ENCODE measurements at places on chromosomes 7 and 10.
A peak's percentile ranks its signal among the peaks of the same experiment; 100 is the strongest.

GRCh38 chr10:71443676-71444075, 47.0 kb downstream of the CDH23 start:
- H3K4me1 ChIP-seq = no peaks in the 10 kb centered on the region
- DNase-seq = no peak
- H3K36me3 ChIP-seq = no peaks in the 10 kb centered on the region
- no peaks in the 10 kb centered on the region for H3K27me3 ChIP-seq
- no peak overlapping the region for H3K4me3 ChIP-seq

DNA sequence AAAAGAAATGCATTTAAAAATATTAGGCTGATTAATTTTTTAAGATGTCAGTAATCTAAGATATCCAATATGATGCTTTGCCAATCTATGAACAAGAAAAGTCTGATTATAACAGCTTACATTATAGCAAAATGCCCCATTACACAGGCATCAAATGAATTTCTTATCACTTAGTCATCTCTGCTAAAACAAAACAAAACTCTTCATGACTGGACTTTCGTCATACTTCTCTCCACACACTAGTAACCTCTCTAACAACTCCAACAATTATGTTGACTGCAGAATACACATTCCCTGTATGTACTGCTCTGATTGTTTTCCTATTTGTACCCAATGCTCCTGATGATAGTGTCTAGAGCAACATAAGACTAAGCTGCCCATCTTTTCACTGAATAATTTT, 3.8 kb upstream of the MKI67 start:
- DNase-seq = no peak
- no peaks in the 10 kb centered on the region for H3K27me3 ChIP-seq
- H3K27ac ChIP-seq = no peak overlapping the region
- no peak overlapping the region for H3K4me3 ChIP-seq
- no peaks in the 10 kb centered on the region for H3K4me1 ChIP-seq
- H3K36me3 ChIP-seq = no peaks in the 10 kb centered on the region

GRCh38 chr7:42164881-42165428, 72.1 kb downstream of the GLI3 start:
- DNase-seq = no peak
- H3K27me3 ChIP-seq = no peaks in the 10 kb centered on the region
- no peak overlapping the region for H3K4me3 ChIP-seq
- H3K36me3 ChIP-seq = no peaks in the 10 kb centered on the region

DNA sequence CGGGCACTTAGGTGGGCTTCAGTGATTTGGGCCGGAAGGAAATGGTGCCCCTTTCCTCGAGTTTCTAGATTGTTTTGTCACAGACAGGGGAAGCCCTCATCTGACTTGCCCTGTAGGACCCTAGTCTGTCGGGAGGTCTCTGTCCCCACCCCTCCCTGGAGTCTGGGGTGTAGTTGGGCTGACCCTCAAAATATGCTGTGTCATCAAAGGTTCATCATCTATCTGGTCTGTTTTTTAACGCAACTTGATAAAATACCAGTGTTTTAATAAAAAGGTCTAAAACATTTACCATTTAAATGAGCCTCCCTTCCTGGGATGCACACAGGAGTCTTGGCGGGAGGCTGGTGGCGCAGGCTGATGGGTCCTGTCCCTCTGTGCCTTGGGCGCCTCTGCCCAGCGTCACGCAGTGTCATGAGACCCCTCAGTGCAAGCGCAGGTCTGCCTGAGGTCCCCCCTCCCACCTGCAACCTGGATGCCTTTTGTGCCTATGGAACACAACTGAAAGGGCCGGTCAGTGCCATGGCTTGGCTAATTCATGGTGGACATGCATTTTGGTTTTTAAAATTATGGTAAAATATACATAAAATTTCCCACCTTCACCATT, 146.4 kb downstream of the MGMT start:
- H3K27ac ChIP-seq = no peak overlapping the region
- H3K27me3 ChIP-seq = no peaks in the 10 kb centered on the region
- no peak for DNase-seq

DNA sequence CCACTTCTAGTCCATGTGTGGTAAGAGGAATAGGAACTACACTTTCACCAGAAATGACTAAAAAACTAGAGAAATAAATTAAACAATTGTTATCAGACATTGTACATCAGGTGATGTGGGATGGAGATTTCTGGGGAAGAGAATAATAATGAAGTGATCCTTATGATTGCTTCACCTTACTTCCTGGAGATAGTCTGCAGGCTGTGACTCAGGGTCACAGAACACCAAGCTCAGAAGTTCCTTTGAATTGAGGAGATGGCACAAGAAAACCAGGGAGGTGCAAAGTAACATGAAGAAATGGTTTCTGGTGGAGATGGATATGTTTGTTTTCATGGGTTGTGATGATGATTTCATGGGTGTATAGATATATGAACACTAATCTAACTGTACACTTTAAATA, 44.5 kb downstream of the ZWINT start:
- H3K4me1 ChIP-seq = no peaks in the 10 kb centered on the region
- H3K36me3 ChIP-seq = no peaks in the 10 kb centered on the region
- H3K27ac ChIP-seq = no peak overlapping the region
- H3K27me3 ChIP-seq = no peaks in the 10 kb centered on the region

DNA sequence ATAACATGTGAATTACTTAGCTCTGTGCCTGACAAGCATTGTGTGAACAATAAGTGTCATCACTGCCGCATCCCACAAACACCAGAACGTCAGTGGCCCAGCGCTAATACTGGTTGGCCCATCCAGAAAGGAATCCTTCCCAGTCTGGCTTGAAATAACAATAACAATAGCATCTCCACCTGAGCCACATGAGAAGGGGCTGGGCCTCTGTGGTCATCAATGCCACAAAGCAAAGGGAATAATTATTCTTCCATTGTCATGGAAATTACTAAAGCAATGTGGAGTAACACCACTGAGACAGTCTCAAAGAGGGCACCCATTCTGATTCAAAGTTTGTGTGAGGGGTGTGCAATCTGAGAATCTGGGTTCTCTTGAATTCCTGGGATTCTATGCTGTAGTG, 105.7 kb upstream of the INHBA start:
- no peak overlapping the region for H3K4me3 ChIP-seq
- no peak overlapping the region for H3K27ac ChIP-seq
- no peaks in the 10 kb centered on the region for H3K4me1 ChIP-seq
- no peaks in the 10 kb centered on the region for H3K36me3 ChIP-seq

GRCh38 chr10:46555713-46556514, 544 bp downstream of the GPRIN2 start:
- H3K4me3 ChIP-seq = peak overlapping the region; percentile 63
- DNase-seq = peak; percentile 91
- H3K27me3 ChIP-seq = no peaks in the 10 kb centered on the region
- H3K36me3 ChIP-seq = no peaks in the 10 kb centered on the region
- peaks cover 3% of the 10 kb centered on the region for H3K4me1 ChIP-seq
- no peak overlapping the region for H3K27ac ChIP-seq

- no peak overlapping the region for H3K27ac ChIP-seq
- no peak overlapping the region for H3K4me3 ChIP-seq
- no peaks in the 10 kb centered on the region for H3K36me3 ChIP-seq
- peak; percentile 35 for DNase-seq
- H3K27me3 ChIP-seq = no peaks in the 10 kb centered on the region
These were observed 5.2 kb upstream of the COL26A1 start for GRCh38 chr7:101357433-101357832.

- H3K27ac ChIP-seq = no peak overlapping the region
- no peak overlapping the region for H3K4me3 ChIP-seq
- H3K36me3 ChIP-seq = no peaks in the 10 kb centered on the region
- H3K4me1 ChIP-seq = no peaks in the 10 kb centered on the region
- no peak for DNase-seq
- H3K27me3 ChIP-seq = no peaks in the 10 kb centered on the region
These were observed 73.6 kb downstream of the CCDC3 start for GRCh38 chr10:12927896-12928295.

- H3K27ac ChIP-seq = no peak overlapping the region
- no peak overlapping the region for H3K4me3 ChIP-seq
- H3K27me3 ChIP-seq = no peaks in the 10 kb centered on the region
- no peaks in the 10 kb centered on the region for H3K36me3 ChIP-seq
- H3K4me1 ChIP-seq = peaks cover 16% of the 10 kb centered on the region
These were observed 4.0 kb downstream of the ITGB1 start for GRCh38 chr10:32954080-32954479.

DNA sequence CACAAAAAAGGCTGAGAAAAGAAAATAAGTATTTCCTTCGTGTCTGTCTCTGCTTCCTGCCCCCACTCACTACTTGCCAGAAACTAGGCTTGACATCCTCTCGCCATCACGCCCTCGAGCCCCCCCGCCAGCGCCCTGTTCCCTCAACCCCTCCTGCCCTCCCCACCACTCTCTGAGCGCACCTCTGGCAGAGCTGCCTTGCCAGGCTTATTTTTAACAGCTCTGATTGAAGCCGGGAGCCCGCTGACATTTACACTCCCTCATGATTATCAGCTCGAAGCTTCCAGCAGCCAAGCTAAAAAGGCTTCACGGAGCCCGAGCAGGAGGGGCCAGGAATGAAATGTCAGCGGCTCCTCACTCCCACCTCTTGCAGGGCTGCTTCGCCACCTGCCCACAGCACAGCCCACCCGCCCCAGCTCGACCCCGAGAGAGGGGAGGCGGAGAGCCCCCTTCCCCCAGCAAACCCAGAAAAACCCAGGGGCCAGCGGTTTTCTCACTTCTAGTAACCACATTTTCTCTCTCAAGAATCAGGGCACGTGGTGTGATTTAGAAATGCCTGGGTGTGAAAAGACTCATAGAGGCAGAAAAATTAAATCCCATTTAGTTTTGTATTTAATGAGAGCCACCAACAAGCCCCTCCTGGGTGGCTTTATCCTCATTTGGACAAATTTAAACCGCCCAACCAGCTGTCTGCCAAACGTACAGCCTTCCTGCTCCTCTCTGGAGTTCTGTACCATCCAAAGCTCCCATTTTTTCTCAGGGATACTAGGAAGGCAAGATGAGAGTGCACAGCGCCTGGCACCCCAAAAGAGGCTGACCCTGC, 89.3 kb downstream of the SLIT1 start:
- no peaks in the 10 kb centered on the region for H3K27me3 ChIP-seq
- no peaks in the 10 kb centered on the region for H3K36me3 ChIP-seq
- no peak overlapping the region for H3K4me3 ChIP-seq
- H3K27ac ChIP-seq = no peak overlapping the region
- no peaks in the 10 kb centered on the region for H3K4me1 ChIP-seq

DNA sequence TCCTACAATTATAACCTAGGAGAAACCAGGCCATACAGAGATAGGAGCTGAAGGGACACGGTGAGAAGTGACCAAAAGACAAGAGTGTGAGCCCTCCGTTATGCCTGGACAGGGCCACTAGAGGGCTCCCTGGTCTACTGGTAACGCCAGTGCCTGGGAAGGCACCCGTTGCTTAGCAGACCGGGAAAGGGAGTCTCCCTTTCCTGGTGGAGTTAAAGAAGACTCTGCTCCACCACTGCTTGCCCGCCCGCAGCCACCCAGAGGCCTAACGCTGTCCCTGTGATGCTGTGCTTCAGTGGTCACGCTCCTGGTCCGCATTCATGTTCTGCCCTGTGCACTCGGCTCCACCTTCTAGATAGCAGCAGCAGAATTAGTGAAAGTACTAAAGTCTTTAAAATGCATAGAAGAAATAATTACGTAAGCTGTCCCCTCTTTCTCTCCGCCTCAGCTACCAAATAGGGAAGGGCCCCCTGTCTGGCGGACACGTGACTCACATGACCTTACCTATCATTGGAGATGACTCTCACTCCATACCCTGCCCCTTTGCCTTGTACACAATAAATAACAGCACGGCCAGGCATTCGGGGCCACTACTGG, 34.8 kb downstream of the GRID2IP start:
- no peaks in the 10 kb centered on the region for H3K27me3 ChIP-seq
- no peaks in the 10 kb centered on the region for H3K4me1 ChIP-seq
- DNase-seq = peak; percentile 93

GRCh38 chr10:110115784-110116520, 91.5 kb upstream of the MXI1 start:
- no peaks in the 10 kb centered on the region for H3K36me3 ChIP-seq
- no peaks in the 10 kb centered on the region for H3K4me1 ChIP-seq
- no peak for DNase-seq
- no peak overlapping the region for H3K4me3 ChIP-seq
- no peak overlapping the region for H3K27ac ChIP-seq
- no peaks in the 10 kb centered on the region for H3K27me3 ChIP-seq

- peak; percentile 22 for DNase-seq
- peaks cover 5% of the 10 kb centered on the region for H3K4me1 ChIP-seq
- H3K36me3 ChIP-seq = no peaks in the 10 kb centered on the region
- no peak overlapping the region for H3K4me3 ChIP-seq
- H3K27me3 ChIP-seq = no peaks in the 10 kb centered on the region
These were observed 268.2 kb downstream of the PLXDC2 start for GRCh38 chr10:20084451-20084850.

DNA sequence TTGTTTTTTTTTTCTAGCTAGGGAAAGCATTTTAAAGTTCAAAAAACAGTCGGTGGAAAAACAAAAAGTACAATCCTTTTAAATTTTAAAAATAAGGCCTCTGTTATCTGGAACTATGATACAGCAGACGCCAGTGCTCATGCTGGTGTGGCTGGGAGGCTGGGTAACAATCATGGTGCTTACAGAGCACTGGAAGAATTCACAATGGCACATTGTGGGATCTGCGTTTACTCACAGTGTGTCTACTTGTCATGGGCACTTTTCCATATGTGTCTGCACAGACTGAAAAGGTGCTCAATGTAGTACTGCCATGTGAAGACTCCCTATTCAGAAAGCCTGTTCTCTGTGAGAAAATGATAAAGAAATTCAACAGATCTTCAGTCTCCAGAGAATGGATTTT, 278.2 kb upstream of the IMMP2L start:
- H3K27ac ChIP-seq = no peak overlapping the region
- no peak overlapping the region for H3K4me3 ChIP-seq
- H3K4me1 ChIP-seq = no peaks in the 10 kb centered on the region
- H3K36me3 ChIP-seq = peaks cover 2% of the 10 kb centered on the region

DNA sequence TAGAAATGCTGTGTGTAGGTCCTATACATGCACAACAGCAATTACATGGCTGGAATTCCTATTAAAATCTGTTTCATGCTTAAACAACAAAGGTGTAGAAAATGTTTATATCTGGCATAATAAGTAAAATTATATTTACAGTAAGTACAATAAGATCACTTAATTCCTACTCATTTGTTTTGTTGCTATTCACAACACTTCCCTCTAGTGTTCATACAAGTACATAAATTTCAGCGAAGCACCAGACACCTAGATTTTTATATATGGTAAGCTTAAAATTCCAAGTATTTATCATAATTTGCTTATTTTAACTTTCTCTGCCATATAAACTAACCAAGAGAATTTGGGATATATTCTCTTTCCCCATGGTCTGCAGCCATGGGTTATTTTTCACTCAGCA, 51.8 kb upstream of the ANK3 start:
- no peak for DNase-seq
- H3K27ac ChIP-seq = no peak overlapping the region
- H3K4me1 ChIP-seq = peaks cover 2% of the 10 kb centered on the region

- no peaks in the 10 kb centered on the region for H3K36me3 ChIP-seq
- H3K4me3 ChIP-seq = no peak overlapping the region
- DNase-seq = no peak
- H3K27me3 ChIP-seq = no peaks in the 10 kb centered on the region
- H3K27ac ChIP-seq = no peak overlapping the region
- H3K4me1 ChIP-seq = no peaks in the 10 kb centered on the region
These were observed 149.1 kb downstream of the TEX36 start for GRCh38 chr10:125533866-125534265.
